Thymus (tissue), 14 donors: ENCODE measurements at places on chromosomes 12 and 14.

DNA sequence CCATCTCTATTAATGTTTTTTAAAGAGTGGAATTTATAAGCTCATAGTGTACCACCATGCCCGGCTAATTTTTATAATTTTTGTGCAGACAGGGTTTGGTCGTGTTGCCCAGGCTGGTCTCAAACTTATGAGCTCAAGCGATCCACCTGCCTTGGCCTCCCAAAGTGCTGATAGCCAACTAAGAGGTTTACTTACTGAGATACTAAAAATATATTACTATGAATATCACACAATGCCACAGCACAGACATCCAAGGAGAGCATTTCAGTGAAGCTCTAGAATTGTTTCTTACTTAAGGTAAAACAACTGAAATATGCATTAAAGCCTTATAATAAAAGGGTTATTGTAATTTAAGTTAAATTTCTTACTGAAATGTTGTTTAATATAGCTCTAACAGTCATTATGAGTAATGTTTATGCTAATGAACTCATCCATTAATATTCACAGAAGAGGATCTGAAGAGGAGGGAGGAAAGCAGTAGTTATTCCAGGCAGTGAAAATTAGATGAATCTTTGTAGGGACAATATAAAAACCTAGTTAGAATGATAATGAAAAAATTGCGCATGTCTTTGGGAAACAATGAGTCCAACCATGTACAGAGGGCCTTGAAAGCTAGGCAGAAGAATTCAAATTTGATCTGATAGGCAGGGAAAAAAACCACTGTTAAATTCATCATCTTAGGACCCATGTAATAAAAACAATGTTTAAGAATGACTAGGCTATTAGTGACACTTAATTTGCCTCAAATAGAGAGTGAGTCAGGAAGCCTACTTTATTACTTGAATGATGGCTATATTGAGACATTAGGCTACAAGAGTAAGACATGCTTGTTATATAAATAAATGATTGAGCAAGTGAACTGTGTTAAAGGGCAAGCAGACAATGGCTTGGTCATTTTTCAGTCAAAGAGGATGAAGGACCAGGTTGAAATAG lies 99.2 kb downstream of the SLC41A2 start:
- no peak overlapping the region for H3K27ac ChIP-seq
- no peaks in the 10 kb centered on the region for H3K4me1 ChIP-seq
- no peaks in the 10 kb centered on the region for H3K27me3 ChIP-seq
- H3K36me3 ChIP-seq, result no peaks in the 10 kb centered on the region
- no peak for DNase-seq

GRCh38 chr12:95105540-95105939 lies 32.1 kb upstream of the NR2C1 start:
- no peaks in the 10 kb centered on the region for H3K4me1 ChIP-seq
- no peak for DNase-seq
- H3K4me3 ChIP-seq, result no peak overlapping the region
- no peaks in the 10 kb centered on the region for H3K27me3 ChIP-seq

DNA sequence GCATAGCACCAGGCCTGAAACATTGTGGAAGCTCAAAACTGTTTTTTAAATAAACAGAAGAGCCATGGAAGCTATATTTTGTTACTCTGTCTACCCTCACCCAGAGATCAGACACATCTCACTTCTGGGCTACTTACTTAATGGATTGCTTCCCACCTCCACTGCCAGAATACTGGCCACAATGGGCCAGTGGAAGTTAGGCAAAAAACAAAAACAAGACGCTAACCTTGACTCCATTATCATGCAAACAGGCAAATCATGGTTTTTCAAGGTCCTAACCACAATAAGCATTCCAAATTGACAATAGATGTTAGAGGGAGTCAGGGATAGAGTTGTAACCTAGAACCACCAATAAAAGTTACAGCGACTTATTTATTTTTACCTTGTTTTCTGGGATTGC lies 52.7 kb upstream of the PTCSC3 start:
- no peaks in the 10 kb centered on the region for H3K27me3 ChIP-seq
- H3K36me3 ChIP-seq, result no peaks in the 10 kb centered on the region
- no peak overlapping the region for H3K4me3 ChIP-seq
- no peaks in the 10 kb centered on the region for H3K4me1 ChIP-seq
- DNase-seq, result no peak
- no peak overlapping the region for H3K27ac ChIP-seq

DNA sequence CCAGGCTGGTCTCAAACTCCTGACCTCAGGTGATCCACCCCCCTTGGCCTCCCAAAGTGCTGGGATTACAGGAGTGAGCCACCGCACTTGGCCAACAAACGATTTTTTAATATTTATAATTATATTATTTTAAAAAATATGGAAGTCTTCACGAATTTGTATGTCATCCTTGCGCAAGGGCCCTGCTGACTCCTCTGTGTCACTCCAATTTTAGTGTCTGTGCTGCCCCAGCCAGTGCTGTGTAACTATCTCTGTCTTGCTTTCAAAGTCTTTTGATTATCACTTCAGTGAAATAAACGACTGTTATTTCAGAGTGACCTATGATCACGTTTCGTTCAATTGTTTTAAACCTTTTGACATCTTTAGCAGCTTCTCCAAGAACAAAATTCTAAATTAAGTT lies 13.1 kb upstream of the MMP17 start:
- H3K4me1 ChIP-seq, result no peaks in the 10 kb centered on the region
- H3K27me3 ChIP-seq, result no peaks in the 10 kb centered on the region
- H3K36me3 ChIP-seq, result no peaks in the 10 kb centered on the region
- no peak overlapping the region for H3K27ac ChIP-seq
- DNase-seq, result no peak
